Effector memory CD4-positive, alpha-beta T cell (primary cell): ENCODE measurements at places on chromosomes 2 and 18.

DNA sequence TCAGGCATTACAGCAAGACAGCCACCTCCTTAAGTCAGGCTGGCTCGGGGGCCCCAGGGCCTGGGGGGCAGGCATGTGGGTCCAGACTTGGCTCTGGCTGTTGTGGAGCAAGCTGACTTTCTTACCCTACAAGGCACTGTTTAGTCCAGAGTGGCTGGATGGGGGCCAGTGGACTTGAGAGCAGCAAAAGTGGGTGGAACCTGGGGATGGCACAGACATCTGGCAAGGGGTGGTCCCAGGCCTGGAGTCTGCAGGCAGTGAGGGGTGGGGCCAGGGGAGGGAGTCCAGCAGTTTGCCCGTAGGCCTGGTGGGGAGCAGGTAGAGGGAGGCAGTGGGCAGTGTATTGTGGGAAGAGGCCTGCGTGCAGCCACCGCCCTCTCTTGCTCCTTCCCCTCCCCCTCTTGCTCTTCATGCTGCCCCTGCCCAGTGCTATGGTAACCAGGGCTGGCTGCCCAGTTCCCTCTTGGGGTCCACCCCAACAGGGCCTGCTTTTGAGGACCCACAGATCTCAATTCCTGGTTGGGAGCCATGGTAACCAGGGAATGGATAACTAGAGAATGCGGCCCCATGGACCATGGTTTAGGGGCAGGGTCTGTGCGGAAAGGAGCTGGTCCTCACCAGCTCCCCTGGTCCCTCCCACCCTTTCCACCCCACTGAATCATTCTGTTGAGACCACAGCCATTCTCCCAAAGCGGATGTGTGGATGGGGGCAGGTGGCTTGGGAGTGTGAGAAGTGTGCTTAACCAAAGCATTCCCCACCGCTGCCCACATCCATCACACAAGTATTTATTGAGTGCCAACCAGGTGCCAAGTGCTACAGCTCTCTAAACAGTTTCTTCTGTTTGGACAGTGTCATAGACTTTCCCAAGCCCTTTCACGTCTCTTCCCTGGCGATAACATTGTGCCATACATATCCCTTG, 19.3 kb downstream of the SPEG start:
- no peak for DNase-seq

DNA sequence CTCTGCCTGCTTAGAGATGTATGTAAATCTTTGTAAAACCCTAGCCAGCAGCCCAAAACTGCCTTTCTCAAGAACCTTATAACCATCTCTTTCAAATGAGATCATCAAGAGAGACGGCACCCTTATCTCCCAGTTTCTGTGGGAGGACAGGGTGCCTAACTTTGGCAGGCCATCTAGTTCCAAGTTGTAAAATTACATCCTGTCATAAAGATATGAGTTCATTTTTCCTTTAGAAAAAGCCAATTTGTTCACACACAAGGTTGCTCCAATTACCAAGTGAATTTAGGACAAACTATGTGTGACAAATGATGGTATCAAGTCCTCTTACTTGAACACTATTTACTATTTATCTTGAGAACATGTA, 65.3 kb downstream of the MEMO1 start:
- no peak for DNase-seq

GRCh38 chr2:60644951-60645350, 91.5 kb upstream of the BCL11A start:
- no peak for DNase-seq

- no peak for DNase-seq
These were observed 314.4 kb downstream of the MTX2 start for GRCh38 chr2:176583607-176584006.

GRCh38 chr2:231709981-231710798, 1.9 kb downstream of the PTMA start:
- DNase-seq: peak; percentile 78

GRCh38 chr2:200179151-200179550, 127.3 kb upstream of the SPATS2L start:
- DNase-seq: no peak

- DNase-seq: no peak
These were observed 58.9 kb upstream of the KCNG2 start for GRCh38 chr18:79738581-79739439.

- no peak for DNase-seq
These were observed 951.3 kb downstream of the TSN start for GRCh38 chr2:122706757-122707223.

DNA sequence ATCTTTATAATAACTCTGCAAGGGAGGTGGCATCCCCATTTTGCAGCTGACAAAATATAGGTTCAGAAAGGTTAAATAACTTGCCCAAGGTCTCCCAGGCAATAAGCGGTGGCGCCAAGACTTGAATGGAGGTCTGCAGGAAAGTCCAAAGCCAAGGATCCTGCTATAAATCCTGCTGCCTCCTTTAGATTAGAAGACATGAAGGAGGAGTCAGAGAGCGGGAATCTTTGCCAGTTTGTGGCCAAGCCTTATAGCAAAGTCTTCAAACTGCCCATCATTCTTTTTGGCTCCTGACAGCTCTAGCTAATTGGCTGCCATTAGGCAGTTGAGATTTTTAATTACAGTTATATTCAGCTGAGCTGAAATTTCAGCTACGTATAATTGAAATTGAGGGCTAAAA, 114.3 kb downstream of the C1D start:
- no peak for DNase-seq

DNA sequence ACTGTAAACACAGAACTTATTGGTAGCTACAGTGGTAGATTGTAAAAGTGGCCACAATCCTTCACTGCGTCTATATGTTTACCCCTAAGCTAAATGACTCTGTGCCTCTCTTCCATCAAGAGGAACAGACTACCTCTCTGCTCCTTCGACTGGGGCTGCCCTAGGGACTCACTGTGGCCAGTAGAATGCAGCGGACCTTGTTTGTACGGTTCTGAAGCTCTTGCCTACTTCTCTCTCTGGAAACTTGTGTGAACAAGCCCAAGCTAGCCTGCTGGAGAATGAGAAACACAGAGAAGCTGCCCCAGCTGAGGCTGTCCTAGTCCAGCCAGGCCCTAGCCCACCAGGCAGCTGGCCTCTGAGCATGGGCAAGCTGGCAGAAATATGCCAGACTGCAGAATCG, 140.8 kb upstream of the SLC1A4 start:
- no peak for DNase-seq

DNA sequence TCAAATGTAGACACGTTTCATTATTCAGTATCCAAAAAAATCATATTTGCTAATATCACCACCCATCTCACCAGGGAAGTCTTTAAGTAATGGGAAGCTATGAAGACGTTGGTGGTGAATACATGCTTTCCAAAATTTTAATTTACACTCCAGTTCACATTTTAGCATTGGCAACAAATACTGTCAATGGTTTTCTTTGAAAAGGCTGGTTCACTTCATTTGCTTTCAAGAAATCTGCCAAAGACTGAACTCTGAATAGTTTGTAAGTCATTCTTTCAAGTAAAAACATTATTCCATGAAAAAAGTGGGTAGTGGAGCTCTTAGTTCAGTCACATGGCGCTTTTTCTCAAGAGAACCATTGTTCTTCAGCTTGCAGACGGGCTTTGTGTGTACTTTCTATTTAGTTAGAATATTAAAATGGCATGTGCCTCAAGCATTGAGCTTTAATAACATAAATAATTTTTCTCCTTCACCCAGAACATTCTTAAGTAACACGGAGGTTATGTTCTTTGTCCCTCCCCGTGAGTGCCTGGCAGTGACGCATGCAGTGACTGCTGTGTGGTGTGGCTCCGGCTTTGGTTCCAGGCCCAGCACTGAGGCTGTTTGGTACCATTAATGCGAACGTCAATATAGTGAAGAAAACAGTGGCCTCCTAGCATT, 300.0 kb upstream of the HDAC4 start:
- no peak for DNase-seq

DNA sequence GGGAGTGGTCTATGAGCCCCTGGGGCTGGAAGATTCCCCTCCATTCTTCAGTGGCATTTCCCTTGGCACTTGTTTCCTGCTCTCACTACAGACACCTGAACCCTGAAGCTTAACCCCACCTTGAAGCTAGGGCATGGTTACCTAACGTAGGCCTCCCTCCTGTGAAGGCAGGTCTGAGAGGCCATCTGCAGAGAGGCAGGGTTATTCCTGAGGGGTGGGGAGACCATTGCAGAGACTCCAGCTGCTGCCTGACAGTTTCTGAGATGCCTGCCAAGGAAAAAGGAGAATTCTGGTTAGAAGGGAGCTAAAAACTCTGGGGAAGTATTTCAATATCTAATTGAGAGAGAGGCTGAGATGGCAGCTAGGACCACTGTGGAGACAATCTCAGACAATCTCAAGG, 119.3 kb upstream of the NDUFV2 start:
- no peak for DNase-seq

GRCh38 chr2:157172239-157172638, 85.3 kb upstream of the GALNT5 start:
- no peak for DNase-seq

GRCh38 chr2:105925390-105925789, 180.7 kb downstream of the NCK2 start:
- no peak for DNase-seq

DNA sequence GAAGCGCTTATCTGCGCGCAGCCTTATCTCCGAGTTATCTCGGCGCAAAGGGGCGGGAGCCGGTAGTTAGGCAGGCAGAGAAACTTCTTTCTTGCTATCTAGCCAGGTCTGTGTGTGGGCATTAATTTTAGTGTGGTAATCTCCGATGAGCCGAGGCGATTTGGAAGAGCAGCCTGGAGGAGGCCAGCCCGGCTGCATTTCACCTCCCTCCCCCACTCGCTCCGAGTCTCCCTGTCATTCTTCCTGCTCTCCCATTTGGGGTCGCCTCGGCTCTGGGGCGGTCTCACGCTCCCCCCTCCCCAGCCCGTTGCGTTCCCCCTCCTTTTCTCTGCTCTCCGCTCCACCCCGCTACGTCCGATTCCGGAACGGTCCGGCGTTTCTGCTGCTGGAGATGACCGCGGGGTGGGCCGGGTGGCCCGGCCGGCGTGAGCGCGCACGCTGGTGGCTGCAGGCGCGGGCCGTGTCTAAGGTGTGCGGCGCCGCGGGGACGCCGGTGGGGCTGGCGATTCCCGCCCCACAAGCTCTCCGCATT, 566 bp downstream of the GATA6 start:
- no peak for DNase-seq

GRCh38 chr2:188345426-188345825, 53.8 kb downstream of the GULP1 start:
- no peak for DNase-seq

- DNase-seq: no peak
These were observed 9.0 kb downstream of the GBX2 start for GRCh38 chr2:236158969-236159777.

DNA sequence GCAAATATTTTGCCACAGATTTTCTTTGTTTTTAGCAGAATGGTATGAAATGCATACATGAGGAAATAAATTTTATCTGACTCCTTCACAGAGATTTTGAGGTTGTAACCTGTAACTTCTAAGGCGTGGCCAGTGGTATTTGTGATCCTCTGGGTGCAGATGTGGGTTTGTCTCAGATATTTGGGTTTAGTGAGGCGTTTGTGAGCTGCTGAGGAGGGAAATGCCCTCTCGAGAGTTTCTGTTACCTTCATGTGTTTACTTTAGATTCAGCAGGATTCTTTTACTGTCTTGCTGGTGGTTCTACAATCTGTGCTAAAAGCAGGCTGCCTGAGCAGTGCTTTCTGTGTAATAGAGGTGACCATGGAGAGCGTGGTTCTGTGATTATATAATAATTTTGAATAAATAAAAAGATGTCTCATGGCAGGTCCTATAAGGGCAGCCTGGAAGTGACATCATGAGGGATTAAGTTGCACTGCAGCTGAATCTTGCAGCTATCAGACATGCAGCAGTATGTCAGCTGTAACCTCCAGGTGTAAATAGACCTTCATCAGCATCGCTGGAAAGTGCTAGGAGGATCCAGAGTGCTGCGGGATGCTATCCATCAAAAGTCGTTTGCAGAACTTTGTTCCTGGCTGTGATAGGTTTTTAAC, 34.1 kb downstream of the TANC1 start:
- no peak for DNase-seq

- no peak for DNase-seq
These were observed 171.5 kb downstream of the MTCL1 start for GRCh38 chr18:8876887-8877286.

GRCh38 chr2:15435474-15435873, 125.7 kb downstream of the NBAS start:
- no peak for DNase-seq

DNA sequence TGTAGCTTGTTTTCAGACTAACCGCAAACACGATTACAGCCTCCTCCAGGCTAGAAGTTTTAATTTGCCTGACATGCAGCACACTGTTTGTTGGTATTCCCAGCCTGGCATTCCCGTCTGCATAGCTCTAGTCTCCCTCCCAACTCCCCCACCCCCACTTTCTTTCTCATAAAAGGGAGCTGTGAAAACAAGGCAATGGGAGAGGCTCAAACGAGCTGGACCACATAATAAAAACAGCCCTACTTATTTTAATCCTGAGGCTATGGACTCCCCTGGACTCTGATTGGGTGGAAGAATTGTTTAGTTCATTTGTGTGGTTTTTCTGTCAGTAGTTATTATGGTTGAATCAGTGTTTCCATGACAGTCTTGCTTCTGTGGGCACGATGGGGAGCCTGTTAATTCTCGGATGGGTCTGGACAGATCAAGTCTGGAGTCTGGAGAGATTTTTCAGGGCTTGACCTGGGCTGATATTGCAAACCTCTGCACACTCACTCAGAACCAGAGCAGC, 1.2 kb downstream of the STON1 start:
- DNase-seq: no peak

- no peak for DNase-seq
These were observed 54.3 kb upstream of the TSPYL6 start for GRCh38 chr2:54310311-54310710.

DNA sequence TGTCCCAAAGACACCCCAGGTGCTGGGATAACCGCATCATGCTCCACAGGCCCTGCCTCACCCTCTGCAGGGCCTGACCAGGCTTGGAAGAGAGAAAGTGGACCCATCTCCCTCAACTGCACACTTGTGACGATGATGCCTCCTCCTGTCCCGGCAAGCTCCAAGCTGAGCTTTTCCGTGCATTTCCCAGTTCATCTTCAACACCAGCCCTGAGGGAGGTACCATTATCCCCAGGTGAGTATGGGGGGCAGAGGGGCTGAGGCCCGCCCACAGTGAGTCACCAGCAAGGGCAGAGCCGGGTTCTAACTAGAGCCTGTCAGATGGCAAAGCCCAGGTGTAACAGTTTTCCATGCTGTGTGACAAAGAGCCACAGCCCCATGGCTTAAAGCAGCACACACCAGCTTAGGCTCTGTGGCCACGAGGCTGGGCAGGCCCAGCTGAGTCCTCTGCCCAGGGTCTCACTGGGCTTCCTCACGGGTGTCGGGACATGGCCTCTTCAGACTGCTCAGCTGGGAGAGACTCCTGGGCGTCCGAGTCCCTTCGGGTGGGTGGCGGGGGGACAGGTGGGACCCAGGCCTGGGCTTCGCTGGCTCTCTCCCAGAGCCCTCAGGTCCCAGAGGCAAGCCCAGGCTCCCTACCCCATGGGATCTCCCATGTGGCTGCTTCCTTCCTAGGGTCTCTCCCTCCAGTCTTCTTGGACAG, 108.4 kb upstream of the OTOS start:
- DNase-seq: no peak

- no peak for DNase-seq
These were observed 230.1 kb downstream of the CD226 start for GRCh38 chr18:69717586-69717985.

- DNase-seq: peak; percentile 46
These were observed 55.8 kb downstream of the ASXL2 start for GRCh38 chr2:25822190-25823117.
